ENCODE measurements at places on chromosomes 1 and 21.

DNA sequence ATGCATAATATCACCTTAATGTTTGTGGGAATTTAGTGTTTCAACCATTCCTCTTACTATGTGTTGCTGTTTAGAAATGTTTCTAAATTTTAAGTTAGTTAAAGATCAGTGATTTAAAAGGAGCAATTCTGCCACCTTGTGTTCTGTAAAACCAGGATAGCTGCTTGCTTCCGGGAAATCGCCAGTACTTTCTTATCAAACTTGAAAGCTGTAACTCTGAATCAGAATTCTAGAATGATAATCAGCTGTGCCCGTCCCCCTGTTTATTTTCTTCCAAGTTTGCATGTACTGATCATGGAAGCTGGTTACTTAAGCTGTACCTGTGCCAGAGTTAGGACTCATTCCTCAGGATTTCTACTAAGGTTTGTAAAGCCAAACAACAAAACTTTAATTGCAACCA is 656.4 kb downstream of the LTN1 start:
- peak; percentile 5 for DNase-seq

- no peak for DNase-seq
Observed at GRCh38 chr1:115888976-115889375, 48.0 kb upstream of the NHLH2 start.

DNA sequence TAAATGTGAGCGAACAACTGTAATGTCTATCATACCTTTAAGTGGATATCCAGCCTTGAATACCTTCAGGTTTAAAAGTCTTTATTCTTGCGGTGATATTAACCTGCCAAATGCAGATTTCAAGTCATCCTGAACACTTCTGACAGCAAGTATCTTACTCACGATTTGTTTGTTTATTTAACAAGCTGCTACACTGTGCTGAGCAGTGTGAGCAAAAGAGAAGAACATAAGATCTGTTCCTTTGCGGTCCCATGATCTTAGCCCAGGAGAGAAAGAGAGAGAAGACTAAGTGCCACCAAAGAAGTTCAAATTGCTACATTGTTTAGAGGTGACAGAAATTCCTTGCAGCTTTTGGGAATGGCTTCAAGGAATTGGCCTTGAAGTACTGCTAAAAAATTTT is 9.5 kb upstream of the IL24 start:
- no peak for DNase-seq

- DNase-seq, result no peak
Observed at GRCh38 chr1:42835422-42835821, 11.0 kb upstream of the ZNF691 start.

- no peak for DNase-seq
Observed at GRCh38 chr1:59236721-59237545, 60.0 kb upstream of the FGGY start.

DNA sequence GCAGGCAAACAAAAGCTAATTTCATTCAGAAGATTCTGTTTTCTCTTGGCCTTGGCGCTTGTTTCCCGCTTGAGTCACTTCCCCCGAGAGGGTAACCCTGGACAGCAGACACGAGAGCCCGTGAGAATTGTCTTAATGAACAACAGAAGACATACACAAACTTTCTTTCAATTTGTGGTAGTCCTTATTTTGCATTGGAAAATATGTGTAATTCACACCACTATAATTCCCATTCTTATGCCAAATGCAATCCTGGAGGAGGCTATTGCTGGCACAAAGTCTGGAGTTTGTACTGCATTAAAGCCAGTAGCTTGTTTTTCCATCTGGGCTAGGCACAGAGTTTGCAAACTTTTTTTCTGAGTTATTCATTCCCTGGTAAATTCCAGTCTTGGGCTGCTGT is 109.8 kb upstream of the IVNS1ABP start:
- DNase-seq, result no peak

DNA sequence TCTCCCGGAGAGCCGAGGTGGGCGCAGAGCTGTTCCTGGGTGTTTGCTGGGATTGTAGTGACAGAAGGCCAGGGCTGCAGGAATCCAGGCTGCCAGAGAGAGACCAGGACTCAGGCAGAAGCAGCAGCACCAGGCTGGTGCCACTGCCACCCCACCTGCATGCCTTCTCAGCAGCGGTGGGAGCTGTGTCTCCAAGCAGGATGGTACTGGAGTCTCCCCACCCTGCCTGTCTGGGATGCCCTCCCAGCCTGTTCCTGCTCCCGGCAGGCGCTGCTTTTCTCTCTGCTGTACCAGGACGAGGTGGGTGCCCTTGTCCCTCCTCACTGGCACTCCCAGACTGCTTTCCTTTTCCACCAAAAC is 4.5 kb upstream of the HES4 start:
- DNase-seq, result no peak

- DNase-seq, result no peak
Observed at GRCh38 chr1:224874775-224875174, 54.7 kb upstream of the DNAH14 start.

GRCh38 chr1:151221616-151222015 is 23.3 kb downstream of the PIP5K1A start:
- no peak for DNase-seq

DNA sequence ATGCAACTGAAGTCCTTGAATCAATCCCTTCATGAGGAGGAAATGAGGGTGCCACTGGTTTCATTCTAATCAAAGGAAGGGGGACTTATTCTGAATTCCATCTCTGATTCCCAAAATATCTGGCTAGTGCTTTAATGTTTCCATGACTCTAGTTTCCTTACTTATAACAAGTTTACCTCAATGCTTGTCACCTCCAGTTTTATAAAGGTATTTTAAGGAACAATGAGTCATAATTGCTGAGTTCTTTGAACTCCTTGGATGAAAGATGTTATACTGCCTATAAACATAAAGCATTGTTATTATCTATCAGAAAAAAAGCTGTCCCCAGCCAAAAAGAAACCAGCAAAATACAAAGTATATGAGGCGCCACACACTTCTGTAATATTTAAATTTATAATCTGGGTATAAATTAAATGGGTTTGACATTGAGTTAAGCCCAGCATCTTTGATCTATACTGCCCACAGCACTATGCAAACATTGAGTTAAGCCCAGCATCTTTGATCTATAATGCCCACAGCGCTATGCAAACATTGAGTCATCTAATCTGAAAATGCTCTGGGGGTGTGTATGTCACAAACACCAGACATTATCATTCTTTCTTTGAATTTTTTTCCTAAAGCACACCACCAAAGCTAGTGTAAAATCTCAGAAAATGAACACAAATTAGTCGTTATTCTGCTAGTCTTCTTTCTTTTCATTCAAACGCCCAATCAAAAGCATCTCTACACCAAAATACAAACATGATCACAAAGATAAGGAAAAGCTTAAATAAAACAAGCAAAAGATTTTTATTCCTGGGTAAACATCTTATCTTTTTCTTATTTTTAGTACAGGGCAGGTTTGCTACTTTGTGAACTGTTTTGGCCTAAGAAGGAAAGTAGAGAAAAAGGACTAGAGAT is 11.5 kb upstream of the CXADR start:
- peak; percentile 53 for DNase-seq

- DNase-seq, result no peak
Observed at GRCh38 chr1:223328566-223328965, 35.4 kb downstream of the SUSD4 start.

- peak; percentile 54 for DNase-seq
Observed at GRCh38 chr1:42334240-42335049, 590 bp downstream of the FOXJ3 start.

- no peak for DNase-seq
Observed at GRCh38 chr1:96340686-96341085, 380.9 kb upstream of the PTBP2 start.

GRCh38 chr1:110914676-110915075 is 41.7 kb downstream of the CD53 start:
- no peak for DNase-seq

DNA sequence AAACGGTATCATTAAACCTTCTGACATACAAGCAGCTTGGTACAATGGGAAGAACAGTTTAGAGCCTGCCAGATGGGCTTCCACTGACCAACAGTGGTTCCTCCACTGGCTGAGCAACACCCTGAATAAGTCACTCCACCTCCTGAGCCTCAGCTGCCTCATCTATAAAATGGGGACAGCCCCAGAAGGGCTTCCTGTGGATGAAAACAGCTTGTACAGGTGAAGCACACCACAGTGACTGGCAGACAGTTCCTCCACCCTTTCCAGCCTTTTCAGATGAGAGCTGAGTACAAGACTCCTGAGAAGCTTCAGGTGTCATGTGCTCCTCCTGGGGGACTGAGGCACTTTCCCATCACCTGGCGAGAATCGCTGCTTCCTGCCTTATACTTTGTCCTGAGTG is 2.1 kb downstream of the CAPZB start:
- DNase-seq, result no peak

DNA sequence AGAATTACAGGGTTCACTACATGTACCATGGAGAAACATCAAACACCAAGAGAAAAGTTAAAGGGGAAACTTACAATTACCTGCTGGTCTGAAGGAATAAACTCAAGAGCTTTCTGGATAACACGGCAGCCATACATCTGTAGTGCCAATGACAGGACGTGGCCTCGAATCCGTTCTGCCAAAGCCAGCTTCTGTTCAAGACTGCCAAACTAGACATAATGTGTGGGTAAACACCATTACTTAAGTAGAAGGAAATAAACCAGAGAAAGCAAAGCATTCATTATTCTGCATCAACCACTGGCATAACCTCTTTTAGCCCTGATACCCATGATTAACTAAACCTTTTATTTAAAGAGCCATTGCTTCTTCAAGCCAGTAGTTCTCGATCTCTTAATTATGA is 41.5 kb upstream of the SDC3 start:
- DNase-seq, result no peak

DNA sequence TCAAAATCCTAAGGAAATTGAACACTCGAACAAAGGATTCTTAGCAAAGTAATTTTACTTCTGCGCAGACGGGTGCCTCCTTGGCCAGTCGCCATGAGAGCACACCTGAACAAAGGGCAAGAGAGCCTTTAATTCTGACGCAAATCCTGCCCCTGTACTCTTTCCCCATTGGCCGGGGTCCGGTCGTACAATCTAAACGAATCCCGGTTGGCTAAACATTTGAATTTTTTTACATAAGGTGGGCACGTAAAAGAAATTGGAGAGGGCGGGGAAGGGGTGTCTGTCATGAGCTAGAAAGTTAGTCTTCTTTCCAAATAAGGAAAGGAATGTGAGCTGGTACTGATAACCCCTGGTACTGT is 8.2 kb upstream of the IL22RA1 start:
- peak; percentile 29 for DNase-seq

GRCh38 chr1:45922813-45923212 is 119.4 kb downstream of the MAST2 start:
- no peak for DNase-seq

DNA sequence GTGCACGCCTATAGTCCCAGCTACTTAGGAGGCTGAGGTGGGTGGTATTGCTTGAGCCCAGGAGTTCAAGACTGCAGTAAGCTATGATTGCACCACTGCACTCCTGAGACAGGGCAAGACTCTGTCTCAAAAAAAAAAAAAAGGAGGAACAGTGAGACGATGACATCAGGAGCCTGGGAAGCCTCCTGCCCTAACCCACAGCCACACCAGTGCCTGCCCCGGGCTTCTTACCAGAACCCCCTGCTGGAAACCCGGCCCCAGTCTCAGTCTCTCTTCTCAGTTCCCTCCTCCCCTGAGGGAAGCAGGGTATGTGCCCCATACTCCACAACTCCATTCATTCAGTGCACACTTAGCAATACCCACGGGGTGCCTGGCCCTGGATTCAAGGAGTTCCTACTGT is 9.1 kb downstream of the COL8A2 start:
- no peak for DNase-seq

DNA sequence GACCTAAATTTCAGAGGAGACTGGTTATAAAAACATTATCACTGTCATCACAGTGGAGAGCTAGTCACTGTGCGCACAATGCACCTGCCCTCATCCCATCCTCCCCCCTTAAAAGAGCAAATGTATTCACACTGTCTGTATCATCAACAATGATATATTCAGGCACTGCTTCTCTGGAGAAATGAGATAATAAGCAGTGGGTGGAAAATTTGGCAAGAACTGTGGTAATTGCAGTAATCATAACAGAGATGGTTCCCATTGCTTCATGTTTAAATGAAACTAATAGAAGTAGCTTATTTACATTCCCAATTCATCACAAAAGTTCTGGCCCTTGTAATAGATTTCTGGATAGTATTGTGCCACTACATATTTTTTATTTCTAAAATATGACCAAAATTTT is 867.4 kb upstream of the ADGRL2 start:
- no peak for DNase-seq

DNA sequence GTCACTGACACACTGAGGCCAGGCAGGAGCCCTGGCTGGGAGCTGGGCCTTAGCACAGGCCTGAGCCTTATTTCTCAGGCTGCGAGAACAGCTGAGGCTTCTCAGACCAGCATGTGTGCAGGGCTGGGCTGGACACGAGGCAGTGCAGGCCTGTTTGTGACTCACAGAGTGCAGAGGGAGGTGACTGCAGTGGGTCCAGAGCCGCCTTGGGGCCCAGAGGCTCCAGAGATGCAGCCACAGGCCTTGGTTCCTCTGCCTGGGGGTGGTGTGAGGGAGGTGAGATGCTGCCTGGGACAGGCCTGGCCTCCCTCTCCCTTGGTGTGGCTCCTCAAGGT is 61.2 kb upstream of the ETV3 start:
- no peak for DNase-seq

GRCh38 chr21:15842565-15842880 is 112.7 kb downstream of the USP25 start:
- no peak for DNase-seq

GRCh38 chr1:67367370-67368045 is 59.8 kb downstream of the IL12RB2 start:
- peak; percentile 84 for DNase-seq

GRCh38 chr1:53482441-53483153 is 23.4 kb downstream of the DMRTB1 start:
- no peak for DNase-seq

- no peak for DNase-seq
Observed at GRCh38 chr1:21704145-21704544, 35.0 kb upstream of the RAP1GAP start.

GRCh38 chr1:93078203-93078602 is 880 bp upstream of the MTF2 start:
- DNase-seq, result no peak

- DNase-seq, result peak; percentile 32
Observed at GRCh38 chr1:158203693-158204457, 23.2 kb downstream of the CD1D start.

DNA sequence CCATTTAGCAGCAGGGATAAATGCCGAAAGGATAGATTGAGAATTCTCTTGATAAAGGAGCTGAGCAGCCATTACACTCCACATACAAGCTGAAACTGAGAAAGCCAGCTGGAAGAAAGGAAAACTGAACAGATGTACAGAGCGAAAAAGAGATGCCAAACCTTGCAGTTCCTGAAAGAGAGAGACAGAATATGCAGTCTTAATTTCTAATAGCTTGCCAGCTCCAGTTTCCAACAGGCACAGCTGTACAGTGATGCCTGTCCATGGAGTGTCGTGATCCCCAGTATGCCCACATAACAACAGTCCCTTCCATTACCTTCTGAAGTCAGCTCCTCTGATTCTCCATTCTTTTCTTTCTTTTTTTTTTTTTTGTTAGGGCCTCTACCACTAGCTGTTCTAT is 22.7 kb downstream of the ABL2 start:
- no peak for DNase-seq

- no peak for DNase-seq
Observed at GRCh38 chr1:204885790-204886189, 15.1 kb downstream of the NFASC start.

Measured in NCI-H345 (cell line).